Muscle of arm (tissue), 14 donors: ENCODE measurements at places on chromosomes 11 and 22. TPM values are rescaled to one million over a fixed set of nuclear protein-coding genes. Genes with fewer than 3 reads are reported as not detected.

DNA sequence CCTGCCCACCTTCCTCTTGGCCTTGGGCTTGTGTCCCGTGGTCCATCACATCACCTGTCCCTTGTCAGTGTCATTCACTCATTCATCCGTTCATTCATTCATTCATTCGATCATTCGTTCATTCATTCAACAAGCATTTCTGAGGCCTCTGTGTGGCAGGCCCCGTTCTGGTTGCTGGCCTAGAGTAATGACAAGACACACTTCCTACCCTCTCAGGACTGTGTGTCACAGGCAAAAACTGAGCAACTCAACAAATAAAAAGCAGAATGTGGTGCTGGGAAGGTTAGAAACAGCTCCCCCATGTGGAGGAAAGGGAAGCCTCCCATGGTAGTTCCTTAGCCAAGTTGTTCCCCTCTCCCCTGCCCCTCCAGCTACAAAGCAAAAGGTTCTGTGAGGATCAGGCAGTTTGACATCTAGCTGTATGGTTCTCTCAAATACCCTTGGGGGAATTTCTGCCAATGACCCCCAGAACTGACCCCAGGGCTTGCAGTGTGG, 1.6 kb upstream of the OMP start:
- no peak for DNase-seq

DNA sequence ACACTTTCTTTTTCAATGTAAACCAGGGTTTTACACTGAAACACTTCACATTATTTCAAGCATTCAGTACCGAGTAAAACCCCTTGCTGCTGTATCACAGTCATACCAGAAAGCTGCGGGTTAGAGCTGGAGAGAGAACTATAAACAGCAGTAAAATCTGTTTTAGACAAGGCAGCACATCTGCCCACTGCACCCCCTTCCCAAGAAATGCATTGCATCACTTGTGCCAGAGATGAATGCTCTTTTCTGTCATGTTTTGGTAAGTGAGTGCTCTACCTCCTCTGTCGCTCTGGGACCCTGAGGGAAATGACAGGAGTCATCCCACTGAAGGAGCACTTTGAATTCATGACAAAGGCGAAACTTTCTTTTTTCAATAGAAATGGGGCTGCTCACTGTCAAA, 107.2 kb downstream of the MAML2 start:
- no peak for DNase-seq

- DNase-seq, result peak; percentile 29
Measured at GRCh38 chr11:27471589-27472397, 797 bp downstream of the LGR4 start.

DNA sequence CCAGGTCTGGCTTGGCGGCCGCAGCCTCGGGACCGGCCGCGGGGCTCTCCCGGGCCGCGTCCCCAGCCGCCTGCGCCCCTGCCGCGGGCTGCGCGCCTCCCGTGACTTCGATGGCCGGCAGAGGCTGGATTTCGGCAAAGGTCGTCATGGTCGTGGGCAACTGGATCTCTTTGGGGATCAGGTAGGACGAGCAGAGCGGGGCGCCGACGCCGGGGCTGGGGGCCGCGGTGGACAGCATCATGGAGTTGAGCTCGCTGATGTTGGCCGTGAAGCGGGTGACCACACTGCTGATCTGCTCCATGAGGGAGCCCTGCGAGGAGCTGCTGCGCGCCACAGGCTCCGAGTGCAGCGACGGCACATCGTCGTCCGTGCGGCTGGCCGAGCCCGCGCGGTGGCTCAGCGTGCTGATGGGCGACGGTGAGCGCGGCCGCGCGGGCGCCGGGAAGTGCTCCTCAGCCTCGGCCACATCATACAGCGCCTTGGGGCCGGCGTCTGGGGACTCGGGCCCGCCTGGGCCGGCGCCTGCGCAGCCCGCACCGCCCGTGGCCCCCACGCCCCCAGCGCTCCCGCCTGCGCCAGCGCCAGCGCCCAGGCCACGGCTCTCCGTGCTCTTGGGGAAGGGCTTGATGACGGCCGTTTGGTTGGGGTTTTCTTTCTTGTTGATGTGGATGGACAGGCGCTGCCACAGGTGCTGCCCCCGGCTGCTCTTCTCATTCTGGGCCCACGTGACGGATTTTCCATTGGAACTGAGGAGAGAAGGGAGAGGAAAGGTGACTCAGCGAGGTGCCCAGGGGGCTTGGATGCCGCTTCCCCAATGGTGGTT, 171.4 kb upstream of the CTSC start:
- DNase-seq, result peak; percentile 32

DNA sequence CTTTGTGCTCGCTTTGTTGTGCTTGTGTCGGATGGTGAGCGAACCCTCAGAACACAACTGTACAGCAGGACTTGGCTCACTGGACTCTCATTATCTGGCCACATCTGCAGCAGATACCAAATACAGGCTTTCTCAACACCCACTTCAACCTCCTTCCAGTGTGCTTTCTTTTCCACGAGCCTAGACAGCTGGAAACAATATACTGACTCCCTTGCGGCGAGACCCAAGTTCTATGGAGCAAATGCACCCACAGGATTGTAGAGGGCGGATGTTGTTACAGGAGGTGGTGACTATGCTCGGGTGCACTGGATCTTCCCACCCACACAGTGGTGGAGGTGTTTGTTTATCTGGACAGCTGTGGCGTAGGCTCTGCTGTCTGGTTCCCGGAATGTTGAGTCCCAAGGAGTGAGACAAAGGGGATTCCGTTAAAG, 204.3 kb downstream of the TENM4 start:
- DNase-seq, result peak; percentile 51

GRCh38 chr11:16831316-16832192, 93.1 kb downstream of the C11orf58 start:
- no peak for DNase-seq

GRCh38 chr11:6351782-6352382, 31.6 kb upstream of the CAVIN3 start:
- no peak for DNase-seq

- no peak for DNase-seq
Measured at GRCh38 chr22:22386602-22387385, 121.7 kb downstream of the ZNF280B start.

- DNase-seq, result peak; percentile 34
Measured at GRCh38 chr11:31870609-31871309, 59.6 kb upstream of the PAX6 start.

- no peak for DNase-seq
Measured at GRCh38 chr11:35583126-35583525, 35.1 kb upstream of the FJX1 start.

GRCh38 chr22:25369041-25369440, 149.6 kb downstream of the CRYBB2 start:
- no peak for DNase-seq

GRCh38 chr11:130435671-130436070, 7.3 kb upstream of the ADAMTS8 start:
- no peak for DNase-seq

GRCh38 chr22:47616396-47617020, 854.1 kb downstream of the TBC1D22A start:
- DNase-seq, result no peak

DNA sequence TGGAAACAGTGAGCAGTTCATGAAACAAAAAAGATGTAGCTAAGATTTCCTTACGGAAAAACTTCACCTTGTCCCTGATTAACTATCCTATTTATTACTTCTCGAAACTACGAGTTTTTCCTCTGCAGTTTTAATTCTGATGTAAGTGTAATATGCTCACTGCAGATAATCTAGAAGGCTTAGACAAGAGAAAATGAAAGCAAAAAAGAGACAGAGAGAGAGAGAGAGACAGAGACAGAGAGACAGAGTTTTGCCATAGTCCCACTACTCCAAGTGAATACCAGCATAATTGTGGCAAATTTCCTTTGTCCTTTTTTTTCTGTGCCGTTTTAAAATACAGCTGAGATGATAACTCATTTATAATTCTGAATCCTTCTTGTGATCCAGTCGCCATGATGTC, 24.8 kb downstream of the FSHB start:
- DNase-seq, result no peak

DNA sequence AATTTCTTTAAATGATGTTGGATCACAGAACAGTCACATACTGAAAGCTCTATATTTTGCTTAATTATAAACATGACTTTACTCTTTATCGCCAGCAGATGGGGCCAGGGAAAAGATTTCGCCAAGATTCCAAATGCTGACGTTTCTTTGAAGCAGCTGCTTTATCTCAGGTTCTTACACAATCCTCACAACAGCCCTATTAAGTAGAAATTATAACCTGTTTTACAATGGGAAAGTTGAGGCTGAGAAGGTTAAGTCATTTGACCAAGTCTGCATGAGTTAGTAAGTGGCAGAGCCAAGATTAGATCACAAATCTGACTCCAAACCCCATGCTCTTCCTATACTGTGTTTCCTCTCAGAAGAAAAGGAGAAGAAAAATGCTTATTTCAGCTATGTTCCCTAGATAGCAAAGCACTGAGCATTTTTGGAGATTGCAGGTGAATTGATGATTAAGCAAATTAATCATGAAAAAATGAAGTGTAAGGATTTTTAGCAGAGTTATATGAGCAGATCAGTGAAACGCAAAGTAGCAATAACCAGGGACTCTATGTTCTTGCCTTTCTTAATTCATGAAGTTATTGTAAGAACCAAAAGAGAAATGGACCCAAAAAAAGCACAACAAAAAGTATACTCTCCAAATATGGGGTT, 79.0 kb downstream of the AASDHPPT start:
- DNase-seq, result peak; percentile 52

- DNase-seq, result no peak
Measured at GRCh38 chr22:24379536-24379935, 47.9 kb upstream of the ADORA2A start.

DNA sequence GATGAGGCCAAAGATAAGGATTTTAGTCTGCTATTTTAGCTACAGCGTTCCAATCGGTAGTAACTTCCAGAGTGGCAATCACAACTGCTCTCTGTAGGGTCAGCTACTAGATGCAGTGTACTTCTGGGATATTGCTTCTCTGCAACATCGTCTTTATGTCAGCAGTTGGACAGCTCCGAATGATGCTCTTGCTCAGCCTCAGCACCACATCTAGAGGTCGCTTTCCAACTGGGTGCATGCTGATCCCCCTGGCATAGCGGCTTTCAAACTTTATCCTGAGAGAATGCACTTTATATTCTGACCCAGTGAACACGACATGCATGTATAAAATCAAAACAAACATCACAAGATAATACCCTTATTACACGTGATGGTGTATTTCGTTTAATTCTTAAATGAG, 219.6 kb downstream of the C11orf87 start:
- peak; percentile 48 for DNase-seq

DNA sequence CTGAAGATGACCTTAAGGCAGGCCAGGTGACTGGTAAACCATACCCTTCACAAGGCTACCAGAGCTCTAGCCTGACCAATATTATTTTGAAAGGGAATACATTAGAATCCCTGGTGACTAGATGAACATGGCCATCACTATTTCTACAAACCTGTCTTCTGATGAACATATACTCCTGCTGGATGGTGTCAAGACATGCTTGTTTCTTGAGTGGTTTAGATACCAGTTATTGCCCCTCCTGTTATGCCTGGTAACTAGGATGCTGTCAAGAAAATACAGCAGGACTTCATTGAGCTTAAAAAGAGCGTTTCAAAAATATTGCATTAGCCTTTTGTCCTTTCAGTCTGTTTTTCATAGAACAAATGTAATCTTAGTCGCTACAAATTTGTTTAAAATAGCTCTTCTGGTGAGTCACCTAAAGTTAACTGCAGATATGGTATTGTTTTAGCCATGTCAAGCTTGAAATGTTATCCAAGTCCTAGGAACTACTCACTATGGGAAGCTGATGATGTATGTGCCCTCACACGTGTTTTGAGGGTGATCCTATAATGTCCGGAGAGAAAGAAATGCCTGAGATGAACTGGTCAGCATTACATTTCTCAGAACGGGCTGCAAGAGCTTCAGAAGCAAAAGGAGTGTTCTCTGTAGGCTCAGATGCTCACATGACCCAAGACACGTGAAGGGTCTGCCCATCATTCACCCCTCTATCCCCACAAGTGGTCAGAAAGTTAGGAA, 20.6 kb downstream of the ADM start:
- no peak for DNase-seq

- no peak for DNase-seq
Measured at GRCh38 chr11:133560472-133560855, 28.2 kb upstream of the OPCML start.

DNA sequence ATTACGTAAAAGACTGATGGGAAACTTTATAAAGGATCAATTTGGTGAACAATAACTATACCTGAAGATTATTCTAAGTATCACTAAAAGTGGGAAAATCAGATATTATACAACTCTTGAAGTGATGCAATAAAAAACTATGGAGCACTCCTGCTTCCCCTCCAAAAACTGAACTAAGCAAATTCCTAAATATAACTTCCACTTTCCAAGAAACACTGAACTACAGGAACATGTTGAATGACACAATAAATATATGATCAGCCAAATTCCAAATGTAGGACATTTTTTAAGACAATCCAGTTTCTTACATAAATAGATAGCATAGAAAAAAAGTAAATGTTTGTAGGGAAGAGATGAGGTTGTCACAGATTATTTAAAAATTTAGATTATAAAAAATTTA, 102.1 kb upstream of the APOA1 start:
- DNase-seq, result no peak

DNA sequence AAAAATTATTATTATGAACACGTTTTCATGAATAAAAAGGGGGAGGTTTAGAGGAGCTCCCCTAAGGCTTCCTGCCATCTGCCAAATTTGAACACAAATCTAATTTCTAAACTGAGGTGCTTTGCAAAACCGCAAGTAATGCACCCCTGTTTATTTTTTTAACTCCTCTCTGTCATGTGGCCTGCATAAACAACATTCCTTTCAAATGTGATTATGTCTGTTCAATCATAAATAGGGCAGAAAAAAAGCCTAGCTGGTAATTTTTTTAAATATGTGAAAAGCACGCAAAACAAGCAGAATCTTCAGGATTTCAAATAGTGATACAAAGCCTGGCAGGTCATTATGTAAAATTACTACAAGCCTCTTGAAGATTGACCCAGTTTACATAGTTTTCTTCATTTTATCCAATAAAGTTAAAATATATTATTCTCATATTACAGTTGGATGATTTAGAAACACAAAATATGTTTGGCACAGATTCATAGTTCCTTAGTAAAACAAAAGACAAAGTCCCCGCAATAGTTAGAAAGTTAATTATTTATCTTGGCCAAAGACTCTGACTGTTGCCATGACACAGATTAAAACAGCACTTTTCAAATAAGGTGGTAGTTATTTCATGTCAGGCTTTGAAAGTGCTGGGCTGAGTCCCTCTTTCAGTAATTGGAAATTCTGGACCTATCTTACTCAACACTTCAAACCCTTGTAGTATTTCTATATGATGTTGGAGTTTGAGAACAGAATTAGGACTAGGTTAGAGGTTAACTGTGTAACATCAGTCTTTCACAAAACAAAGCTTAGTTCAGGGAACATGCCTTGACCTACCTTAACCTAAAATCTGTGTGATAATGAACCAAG, 200.3 kb upstream of the MPPED2 start:
- DNase-seq, result no peak

MLC1 gene
- polyA plus RNA-seq, result 1.2 TPM

PRR33 gene
- polyA plus RNA-seq, result not detected

SLC17A6 gene
- polyA plus RNA-seq, result not detected

DCHS1 gene
- polyA plus RNA-seq, result 40.7 TPM

MUC5AC gene
- polyA plus RNA-seq, result not detected

ADORA2A gene
- polyA plus RNA-seq, result 5.9 TPM

CLCF1 gene
- 3.6 TPM for polyA plus RNA-seq

GAS2L1 gene
- polyA plus RNA-seq, result 11.8 TPM

C11orf97 gene
- polyA plus RNA-seq, result not detected

TMEM109 gene
- 90.3 TPM for polyA plus RNA-seq
